ENCODE measurements at places on chromosomes 5 and 9. TPM values are rescaled to one million over a fixed set of nuclear protein-coding genes. Genes with fewer than 3 reads are reported as not detected.
A peak's percentile ranks its signal among the peaks of the same experiment; 100 is the strongest.

DNA sequence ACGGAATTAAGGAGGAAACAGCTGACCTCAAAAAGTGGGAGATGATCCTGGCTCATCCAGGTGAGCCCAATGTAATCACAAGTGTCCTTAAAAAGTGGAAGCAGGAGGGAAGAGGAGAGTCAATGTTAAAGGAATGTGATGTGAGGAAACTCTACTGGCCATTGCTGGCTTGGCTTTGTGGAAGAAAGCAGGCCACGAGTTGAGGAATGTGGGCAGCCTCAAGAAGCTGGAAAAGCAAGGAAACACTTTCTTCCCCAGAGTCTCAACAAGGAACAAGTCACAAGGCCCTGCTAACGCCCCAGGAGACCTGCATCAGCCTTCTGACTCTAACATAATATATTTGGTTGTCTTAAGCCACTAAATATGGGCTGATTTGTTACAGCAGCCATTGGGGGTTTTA is 252.8 kb downstream of the PSAT1 start:
- peak; percentile 22 for DNase-seq

GRCh38 chr9:93088656-93089015 is 7.4 kb upstream of the CARD19 start:
- DNase-seq = no peak

DNA sequence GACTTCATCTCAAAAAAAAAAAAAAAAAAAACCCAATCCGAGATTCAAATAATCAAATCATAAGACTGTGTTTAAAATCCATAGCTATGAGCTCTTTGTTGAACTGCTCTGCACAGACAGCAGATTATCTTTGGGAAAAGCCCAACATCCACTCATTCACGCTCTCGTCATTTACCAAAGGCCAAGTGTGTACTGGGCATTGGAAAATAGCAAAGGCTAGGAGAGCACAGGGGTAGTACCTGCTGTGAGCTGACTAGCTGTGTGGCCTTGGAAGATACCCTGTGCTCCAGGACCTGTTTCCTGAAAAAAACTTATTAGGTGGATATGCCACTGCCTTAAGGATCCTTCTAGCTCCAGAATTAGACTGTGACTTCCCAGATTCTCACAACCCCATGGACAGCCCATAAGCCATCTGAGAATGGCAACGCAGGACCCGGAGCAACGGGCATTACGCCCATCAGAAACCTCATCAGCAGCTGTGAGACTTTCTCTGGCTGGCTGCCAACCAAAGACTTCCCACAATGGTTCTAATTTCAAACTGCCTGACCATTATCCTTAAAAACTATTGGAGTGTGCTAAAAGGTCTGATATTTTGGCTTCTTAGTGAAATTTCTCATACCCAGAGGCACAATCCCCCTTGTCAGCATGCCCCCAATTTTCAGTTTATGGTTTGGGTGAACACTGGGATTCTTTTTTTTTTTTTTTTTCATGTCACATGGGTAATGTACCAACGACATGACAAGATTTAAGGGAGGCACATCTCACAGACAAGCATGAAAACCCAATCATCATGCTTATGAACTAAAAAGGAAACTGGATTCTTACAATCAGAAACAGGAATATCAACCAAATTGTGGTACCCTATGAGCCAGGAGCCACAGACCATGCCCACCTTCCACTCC is 16.8 kb downstream of the SERINC5 start:
- peak; percentile 77 for DNase-seq

GARIN3 gene
- not detected for total RNA-seq

SARDH gene
- total RNA-seq = 3.7 TPM

GRCh38 chr9:120863833-120864232 is 13.2 kb downstream of the PHF19 start:
- DNase-seq = no peak

DNA sequence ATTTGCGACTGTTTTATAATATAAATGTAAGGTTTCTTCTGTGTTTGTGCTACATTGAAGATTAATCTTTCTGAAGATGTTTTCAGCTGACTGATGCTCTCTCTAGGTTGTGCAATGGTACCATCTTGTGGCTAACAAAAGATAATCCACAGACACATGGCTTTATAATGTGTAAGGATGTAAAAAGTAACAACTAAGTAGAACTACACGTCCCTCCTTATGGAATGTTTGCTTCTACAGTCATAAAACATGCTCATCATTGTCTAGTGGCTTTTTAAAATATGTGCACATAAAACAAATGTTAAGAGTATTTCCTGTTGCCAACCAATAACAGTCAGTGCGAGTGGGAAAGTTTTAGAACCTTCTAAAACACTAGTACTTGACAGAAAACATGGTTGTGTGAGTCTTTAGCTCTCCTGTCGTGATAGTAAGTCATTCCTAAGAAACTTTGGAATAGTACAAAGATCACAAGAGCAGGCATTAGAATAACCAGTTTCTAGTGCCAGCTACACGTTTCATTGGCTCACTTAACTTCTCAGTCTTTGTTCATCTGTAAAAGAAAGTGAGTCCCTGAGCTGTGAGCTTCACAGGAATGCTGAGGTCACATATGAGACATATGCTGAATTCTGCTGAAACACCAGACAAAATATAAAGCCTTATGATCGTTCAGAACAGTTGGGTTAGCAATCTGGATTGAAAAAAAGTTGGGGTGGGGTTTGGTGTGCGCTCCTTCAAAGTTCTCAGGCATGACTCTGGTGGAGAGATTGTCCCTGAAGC is 75.7 kb upstream of the GLIS3 start:
- DNase-seq = peak; percentile 62

GRCh38 chr5:147396070-147396823 is 113.6 kb downstream of the DPYSL3 start:
- no peak for DNase-seq

DNA sequence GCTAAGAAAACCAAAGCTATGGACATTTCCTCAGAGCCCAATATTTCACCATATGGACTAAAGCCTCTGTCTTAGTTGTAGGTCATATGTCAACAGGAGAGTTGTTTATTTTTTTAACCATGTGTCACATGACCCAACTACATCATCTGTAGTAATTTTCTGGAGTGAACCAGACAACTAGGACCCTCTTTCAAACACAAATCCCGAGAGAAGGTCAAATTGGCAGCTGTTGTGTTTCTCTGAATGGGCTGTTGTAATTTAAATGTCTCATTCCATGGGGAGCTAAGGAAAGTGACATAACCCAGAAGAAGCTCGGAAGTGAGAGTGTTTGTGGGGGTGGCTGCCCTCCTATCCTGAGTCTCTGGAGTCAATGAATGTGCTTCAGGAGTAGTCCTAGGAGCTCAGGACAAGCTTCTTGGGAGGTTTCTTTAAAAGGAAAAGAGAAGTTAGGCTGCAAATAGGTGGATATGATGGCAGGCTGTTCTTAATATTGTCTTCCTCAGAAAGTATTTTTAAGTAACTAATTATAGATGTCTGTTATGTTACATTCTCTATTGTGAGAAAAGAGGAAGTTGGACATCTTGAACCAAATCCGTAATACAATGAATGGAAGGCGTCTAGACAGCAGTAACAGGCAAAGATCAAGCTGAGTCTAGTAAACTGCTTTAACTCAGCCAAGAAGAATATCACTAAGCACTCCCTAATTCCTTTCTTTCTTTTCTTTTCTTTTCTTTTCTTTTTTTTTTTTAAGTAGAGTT is 50.1 kb downstream of the TMEM167A start:
- no peak for DNase-seq

DNA sequence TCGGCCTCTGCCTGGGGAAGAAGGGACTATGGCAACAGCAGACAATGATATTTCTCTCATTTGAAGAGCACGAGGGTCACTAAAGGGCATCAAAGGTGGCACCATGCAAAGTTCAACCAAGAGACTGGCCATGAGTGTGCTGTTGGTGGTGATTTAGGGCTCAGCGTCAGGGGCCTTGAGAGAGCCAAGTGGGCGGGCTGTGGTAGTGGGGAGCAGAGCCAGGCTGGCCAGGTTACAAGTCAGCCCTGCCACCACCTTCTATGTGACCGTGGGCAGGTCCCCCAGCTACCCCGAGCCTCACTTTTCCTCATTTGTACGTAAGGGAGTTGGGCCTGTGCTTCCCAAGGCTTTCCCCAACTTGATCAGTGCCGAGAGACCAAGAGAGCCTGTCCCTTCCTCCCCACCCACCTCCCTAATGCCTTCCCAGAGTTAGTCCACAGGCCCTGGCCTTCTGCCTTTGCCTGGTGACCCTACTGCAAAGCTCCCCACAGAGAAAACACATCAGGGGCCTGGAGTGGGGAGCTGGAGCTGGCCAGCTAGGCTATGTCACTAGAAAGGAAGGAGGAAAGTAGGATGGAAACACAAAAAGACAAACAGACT is 104.3 kb downstream of the PDE6A start:
- no peak for DNase-seq

ABCA1 gene
- 109 TPM for total RNA-seq

PPP3R2 gene
- not detected for total RNA-seq

- DNase-seq = no peak
These were observed 568.7 kb upstream of the RGMB start for GRCh38 chr5:98204798-98205197.

SOWAHA gene
- total RNA-seq = 0.10 TPM

PRRX2 gene
- not detected for total RNA-seq

DNA sequence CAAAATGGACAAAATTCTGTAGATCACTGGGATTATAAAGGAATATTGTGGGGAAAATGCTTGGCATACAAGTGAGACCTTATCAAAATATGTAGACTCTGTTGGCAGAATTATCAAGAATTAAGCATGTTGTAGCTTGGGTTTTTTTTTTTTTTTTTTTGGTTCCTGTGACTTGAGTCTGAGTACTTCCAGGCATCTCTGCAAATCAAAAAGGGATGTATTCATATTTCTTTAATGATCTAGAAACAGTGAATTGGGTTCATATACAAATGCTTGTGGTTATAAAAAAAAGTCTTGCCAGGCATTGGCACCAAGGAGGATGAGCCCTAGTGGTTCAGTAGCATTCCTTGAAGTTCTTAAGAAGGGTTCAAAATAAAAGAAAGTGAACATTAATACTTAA is 292.2 kb downstream of the ARHGAP26 start:
- no peak for DNase-seq

DNA sequence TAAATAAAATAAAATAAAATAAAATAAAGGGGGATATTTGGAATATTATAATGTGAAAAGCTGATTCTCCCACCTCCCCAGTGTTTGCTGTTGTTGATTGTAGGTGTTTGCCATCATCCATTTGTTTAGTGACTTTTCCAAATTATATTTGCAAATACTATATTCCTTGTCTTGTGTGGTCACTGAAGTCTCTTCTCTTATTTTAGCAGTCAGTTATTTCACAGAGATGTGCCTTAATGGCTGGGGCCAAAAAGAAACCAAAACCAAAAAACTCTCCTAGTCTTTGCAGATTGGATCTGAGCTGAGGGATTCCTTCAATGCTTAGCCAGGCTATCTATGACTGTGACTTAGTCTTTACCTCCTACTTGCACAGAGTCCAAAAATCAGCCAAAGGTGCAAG is 70.9 kb upstream of the ZNF169 start:
- no peak for DNase-seq

DNA sequence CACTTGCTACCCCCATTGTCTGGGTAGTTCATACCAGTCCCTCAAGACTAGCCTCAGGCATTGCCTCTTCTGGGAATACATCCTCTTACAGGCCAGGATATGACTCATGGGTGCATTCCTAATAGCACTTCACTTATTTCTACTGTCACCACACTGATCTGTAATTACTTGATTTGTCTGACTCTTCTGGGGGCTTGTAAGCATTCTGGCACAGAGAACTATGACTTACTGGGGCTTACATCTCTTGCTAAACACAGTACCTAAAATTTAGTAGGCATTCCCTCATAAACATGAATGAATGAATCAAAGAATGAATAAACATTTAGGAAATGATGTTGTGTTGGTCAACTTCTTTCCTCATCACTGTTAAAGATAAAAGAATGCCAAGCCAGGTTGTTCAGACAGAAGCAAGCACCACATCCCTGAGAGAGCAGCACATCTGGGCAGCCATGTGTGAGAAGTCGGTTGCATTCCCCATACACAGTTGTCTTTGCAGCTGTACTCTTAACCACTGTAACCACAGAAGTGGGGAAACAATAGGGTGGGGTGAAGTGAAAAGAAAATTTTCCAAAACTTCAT is 27.6 kb downstream of the IL7R start:
- DNase-seq = peak; percentile 94

HAPLN1 gene
- total RNA-seq = 45.0 TPM

GRCh38 chr9:130992682-130993032 is 16.3 kb upstream of the LAMC3 start:
- DNase-seq = no peak

GRCh38 chr9:31608881-31609280 is 775.6 kb upstream of the ACO1 start:
- DNase-seq = no peak

GOLGA1 gene
- total RNA-seq = 10.2 TPM

SPAAR gene
- total RNA-seq = 0.18 TPM

DOCK2 gene
- total RNA-seq = 0.66 TPM

IFNA13 gene
- not detected for total RNA-seq

GRCh38 chr9:134408939-134409737 is 82.9 kb downstream of the RXRA start:
- no peak for DNase-seq

ACSL6 gene
- total RNA-seq = not detected

GRCh38 chr5:29161399-29162291 is 2031.8 kb upstream of the CDH6 start:
- no peak for DNase-seq

GRCh38 chr9:78788101-78788500 is 491.2 kb downstream of the PSAT1 start:
- peak; percentile 67 for DNase-seq

CARTPT gene
- not detected for total RNA-seq

DNAI1 gene
- 1.8 TPM for total RNA-seq

SLCO6A1 gene
- not detected for total RNA-seq

SPATA31D4 gene
- not detected for total RNA-seq

DNA sequence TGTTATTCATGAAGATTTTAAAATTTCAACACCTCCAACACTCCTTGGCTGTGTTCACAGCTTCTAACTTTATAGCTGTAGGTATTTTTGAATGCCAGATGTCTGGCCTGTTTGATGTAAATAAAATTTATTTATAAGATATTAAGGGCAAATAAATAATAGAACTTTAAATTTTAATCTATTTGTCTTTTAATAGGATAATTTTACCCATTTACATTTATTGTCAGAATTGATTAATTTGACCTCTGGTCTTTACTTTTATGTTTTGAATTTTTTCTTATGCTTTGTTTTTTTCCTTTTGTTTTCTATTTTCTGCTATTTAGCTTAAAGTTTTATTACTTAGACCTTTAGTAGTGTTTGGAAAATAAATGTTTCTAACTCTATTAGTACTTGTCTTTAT is 94.6 kb downstream of the UGCG start:
- DNase-seq = no peak
